ENCODE measurements at places on chromosomes 5 and 9.
A peak's percentile ranks its signal among the peaks of the same experiment; 100 is the strongest.

DNA sequence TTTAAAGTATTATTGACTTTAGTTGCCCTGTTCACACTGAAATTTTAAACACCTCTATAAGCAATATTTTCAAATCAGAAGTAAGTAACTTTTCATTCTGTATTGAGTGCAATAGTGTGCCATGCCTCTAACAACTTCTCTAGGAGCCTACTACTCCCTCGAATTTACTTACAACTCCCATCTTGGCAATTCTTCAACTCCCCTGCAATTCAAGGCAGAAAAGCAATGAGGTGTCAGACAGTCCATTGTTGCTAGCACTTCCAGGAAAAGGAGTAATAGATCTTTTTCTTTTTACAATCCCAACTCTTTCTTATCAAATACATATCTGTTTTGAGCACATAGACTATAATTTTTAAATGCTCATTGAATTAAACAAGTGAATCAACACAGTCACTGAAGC, 222.7 kb upstream of the PUM3 start:
- DNase-seq: no peak

GRCh38 chr9:119588874-119589744, 219.9 kb upstream of the BRINP1 start:
- no peak for DNase-seq

DNA sequence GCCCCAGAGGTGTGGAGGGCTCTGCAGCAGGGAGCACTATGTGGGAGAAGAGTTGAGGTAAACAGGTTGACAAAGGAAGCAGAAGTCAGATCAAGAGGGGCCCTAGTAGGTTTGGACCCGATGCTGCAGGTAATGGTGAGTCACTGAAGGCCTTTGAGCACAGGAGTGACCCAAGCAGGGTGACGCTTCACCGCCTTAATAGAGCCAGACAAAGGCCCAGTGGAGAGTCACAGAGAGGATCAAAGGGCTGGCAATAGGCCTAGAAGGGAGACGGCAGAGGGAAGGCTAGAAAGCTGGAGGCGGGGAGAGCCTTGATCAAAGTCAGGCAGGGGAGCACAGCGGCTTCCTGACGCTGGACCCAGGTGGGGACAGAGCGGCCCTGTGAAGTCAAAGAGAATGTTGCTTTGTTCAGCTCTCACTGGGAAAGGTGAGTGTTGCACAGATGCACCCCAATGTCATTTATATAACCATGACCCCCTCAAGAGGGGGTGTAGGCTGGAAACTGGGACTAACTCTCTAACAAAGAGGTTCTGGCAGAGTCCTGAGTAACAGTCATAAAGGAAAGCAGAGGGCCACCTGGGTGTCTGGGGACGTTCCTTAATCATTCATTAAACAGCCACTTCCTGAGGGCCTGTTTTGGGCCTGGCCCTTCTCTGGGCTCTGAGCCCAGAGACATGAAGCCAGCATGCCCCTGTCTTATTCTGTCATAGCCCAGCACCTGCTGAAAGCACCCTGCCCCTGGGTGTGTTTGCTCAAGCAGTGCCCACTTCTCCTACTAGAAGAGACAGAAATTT, 9.8 kb upstream of the CPLX2 start:
- DNase-seq: no peak

DNA sequence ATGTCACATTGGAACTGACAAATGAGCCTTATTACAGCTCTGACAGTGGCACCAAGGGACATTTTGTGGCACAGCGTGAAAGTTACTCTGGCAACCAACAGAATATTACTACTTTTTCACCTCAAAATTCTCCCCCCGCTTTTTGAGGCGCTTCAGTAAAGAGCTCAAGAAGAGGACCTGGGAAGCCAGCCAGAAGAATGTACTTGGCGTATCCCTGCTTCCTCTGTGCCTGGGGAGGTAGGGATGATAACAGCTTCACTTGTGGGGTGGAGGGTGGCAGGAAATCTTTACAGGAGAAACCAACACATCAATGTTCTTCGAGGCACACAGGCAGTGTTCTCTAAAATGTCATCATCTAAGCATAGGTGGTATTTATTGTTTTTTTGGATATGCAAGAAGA, 624.1 kb downstream of the NR2F1-AS1 start:
- DNase-seq: no peak

DNA sequence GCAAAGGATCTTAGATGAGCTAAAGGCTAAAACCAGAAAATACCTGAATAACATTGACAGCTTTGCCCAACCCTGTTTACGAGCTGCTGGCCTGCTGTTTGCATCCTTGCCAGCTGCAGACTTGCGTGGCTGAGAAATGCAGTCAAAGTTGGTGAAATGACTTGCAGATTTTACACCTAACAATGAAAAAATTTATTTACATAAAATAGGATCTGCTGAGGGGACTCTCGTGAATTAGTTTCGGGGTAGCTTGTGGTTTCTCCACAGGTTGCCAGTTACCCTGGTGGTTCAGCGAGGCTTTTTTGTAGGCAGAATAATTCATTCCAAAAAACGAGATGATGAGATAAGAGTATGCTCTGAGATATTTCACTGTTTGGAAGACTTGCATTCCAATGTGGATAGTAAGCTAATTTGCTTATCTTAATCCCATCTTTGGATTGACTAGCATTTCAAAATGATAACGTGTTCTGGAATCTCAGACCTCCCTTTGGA, 65.7 kb upstream of the FANCC start:
- no peak for DNase-seq

DNA sequence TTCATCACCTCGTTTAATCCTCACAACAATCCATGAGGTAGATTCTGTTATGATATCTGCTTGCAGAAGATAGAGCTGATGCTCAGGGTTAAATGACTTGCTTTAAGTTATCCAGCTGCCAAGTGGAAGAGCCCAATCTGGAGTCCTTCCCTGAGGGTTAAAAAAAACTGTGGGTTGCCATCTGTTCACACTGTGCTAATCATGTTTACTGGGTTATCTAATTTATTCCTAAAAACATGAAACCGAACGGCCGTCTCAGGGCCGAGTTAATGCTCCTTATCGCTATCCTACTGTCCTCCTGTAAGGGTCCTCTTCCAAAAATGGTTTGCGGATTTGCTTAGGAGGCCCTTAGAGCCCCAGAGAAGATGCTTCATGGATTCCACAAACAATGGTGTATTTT, 153.3 kb downstream of the YIPF5 start:
- no peak for DNase-seq

DNA sequence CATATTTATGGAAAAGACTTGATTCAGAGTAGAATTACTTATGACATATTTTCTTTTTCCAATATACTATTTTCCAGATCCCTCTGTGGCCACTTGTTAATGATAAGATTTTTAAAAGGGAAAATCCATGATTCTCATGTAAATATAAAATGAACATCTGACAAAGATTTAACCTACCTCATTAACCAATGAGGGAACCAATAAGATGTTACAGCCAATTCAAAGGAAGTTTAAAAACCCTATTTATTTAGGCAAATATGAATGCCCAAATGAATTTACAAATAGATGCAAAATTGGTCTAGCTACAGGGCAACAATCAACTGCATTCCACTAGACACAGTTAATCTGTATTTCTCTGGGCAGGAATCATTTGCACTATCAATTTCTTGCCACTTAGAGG, 226.8 kb downstream of the ADAMTSL1 start:
- no peak for DNase-seq

- no peak for DNase-seq
Observed at GRCh38 chr9:91503673-91504081, 80.0 kb upstream of the NFIL3 start.

DNA sequence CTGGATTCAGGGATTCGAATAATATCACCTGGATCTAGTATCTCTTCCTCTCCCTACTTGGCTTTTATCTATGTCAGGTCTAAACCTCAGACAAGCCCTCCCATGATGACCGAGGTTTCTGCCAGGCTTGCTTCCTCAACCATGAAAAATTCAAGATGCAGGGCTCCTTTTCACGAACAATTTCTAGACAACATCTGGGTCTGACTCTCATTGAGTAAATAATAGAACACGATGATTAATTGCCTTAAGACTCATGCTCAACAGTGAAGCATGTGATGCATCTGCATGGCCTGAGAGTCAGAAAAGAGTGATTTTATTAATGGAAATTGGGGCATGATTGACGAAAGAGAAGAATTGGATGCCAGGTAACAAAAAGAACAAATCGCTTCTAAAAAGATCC, 277.2 kb upstream of the ZNF608 start:
- no peak for DNase-seq

DNA sequence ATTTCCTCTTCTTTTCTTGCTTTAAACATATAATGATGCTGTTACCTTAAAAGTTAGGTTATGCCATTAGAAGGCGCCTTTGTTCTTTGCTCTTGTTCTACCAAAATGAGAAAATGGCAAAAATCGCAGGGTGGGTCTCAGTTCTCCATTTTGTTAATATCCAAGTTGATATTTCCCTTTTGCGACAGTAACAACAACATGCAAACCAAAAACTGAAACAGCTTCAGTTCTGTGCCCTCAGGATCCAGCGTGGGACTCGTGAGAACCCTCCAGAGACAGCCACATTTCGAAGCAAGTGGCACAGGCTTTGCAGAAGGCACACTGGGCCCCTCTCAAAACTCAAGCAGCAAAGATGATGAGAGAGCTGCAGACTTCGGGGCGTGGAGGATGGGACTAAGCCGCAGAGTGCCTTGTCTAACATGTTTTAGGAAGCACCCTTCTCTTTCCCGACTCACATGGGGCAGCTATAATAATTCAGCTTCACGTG, 33.0 kb upstream of the LCP2 start:
- no peak for DNase-seq

DNA sequence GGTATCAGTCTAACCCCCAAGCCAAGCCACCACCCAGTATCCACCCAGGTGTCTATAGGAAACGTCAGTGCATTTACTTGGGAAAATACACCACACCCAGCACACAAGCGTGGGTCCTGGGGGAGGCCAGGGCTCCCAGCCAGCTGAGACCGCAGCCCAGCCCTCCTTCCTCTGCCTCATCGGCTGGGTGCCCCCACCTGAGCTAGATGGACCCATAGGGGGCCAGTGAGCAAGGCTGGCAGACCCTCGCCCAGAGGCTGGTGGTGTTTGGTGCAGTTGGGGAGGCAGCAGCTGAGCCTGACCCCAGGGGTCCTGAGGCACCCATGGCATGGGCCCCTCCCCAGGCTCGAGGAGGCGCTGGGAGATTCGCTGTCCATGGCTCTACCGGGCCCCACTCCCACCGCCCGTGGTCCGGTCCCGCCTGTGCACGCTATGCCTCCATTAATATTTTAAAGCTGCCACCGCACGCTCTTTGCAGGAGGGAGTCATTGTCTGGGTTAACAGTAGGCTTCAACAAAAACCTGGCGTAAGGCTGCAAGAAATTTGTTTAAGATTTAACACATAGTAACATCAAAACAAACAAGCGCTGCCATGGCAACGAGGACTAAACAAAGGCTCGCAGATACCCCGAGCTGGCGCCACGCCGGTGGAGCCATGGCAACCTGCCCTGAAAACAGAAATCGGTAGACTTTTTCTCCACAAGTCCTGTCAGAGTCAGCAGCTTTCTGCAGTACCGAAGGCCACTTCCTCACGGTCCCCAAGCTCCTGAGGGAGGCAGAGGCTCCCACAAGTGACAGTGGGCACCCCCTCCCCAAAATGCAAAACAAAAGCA, 20.6 kb downstream of the TPPP start:
- peak; percentile 34 for DNase-seq

DNA sequence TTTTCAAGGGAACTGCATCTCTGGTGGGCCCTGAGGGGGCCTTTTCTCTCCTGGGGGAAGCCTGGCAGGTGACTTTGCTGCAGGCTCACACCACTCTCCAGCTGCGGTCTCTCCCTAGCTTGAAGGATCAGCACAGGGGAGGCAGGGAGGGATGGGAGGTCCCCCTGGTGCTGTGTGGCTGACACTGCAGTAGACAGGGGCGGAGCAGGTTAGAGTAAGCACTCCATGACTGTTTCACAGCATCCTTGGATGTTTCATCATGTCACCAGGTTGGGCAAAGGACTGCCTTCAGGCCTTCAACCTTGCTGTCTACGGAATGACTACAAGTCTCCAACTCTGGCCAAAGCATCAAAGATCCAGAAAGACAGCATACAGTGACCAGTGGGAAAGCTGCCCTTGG, 470.7 kb downstream of the CDK5RAP2 start:
- no peak for DNase-seq

GRCh38 chr9:11946531-11946930, 746.7 kb upstream of the TYRP1 start:
- DNase-seq: no peak

- no peak for DNase-seq
Observed at GRCh38 chr5:139177809-139178588, 20.2 kb downstream of the SIL1 start.

DNA sequence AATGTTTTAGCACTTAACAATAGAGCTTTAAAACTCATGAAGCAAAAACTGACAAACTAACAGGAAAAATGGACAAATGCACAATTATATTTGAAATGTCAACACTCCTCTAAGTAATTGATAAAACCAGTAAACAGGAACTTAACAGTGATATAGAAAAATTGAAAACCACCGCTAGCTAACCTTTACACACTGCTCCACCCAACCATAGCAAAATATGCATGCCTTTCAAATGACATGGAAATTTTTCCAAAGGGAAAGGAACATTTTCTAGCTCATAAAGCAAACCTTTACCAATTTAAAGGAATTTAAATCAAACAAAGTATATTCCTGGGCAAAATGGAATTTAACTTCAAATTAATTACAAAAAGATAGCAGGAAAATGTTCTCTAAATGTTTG, 109.2 kb downstream of the ADAMTS19 start:
- DNase-seq: no peak

DNA sequence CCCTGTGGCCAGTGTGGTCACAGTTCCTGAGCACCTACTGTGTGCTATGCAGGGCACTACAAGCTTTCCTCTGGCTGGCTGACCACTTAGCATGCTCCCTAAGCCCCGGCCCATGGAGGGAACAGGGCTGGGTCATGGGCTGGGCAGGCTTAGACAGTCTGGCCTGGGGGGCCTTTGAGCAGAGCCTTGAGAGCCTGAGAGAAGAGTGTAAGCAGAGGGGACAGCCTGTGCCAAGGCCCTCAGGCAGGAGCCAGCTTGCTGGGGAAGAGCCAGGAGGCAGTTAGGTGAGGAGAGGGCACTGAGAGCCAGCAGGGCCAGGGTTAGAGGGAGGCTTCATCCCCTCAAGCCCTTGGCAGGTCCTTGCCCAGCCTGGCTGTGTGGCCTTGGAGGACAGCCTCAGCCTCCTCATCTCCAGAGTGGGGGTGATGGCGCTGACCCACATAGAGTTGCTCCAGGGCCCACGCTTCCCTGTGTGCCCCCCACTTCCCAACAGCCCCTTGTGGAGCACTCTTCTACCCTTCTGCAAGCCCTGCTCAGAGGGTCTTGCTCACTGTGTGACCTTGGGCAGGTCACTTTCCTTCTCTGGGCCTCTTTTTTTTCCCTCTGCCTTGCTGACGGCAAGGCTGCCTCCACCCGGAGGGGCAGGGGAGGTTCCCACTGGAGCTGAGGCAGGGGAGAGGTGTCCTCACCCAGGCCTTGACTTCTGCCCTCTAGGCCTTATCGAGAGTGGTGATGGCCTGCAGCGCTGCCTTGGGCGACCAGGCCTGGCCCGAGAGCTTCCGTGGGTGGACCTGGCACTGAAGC, 107.1 kb downstream of the PHF2 start:
- DNase-seq: no peak

DNA sequence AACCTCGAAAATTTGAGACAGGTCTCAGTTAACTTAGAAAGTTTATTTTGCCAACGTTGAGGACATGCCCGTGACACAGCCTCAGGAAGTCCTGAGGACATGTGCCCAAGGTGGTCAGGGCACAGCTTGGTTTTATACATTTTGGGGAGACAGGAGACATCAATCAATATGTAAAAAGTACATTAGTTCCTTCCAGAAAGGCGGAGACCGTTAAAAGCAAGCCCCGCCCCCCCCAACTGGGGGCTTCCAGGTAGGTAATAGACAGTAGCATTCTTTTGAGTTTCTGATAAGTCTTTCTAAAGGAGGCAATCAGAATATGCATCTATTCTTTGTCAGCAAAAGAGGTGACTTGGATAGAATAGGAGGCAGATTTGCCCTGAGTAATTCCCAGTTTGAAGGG, 599 bp upstream of the MOCS2 start:
- DNase-seq: no peak
